IPS DF 6.9 (cell line): ENCODE measurements at places on chromosomes 1 and 21.

DNA sequence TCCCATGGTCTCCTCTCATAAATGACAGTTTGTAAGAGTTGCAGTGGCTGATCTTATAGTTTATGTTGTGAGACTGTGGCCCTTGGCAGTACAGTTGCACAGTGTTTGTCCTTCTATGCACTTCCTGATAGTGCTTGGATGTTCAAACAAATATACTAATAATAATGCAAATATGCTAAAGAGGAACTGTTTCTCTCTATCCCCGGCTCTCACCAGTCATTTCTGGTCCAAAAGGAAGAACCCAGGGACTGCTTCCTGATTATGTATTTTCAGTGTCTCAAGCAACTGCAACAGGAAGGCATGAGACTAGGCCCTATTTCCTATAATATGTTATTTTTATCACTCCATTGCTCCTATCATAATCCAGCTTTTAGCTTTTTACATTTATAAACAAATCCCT is 17.0 kb upstream of the SUCO start:
- H3K27ac ChIP-seq = no peak overlapping the region
- no peaks in the 10 kb centered on the region for H3K4me1 ChIP-seq
- no peaks in the 10 kb centered on the region for H3K27me3 ChIP-seq
- H3K36me3 ChIP-seq = no peaks in the 10 kb centered on the region
- no peak for DNase-seq

DNA sequence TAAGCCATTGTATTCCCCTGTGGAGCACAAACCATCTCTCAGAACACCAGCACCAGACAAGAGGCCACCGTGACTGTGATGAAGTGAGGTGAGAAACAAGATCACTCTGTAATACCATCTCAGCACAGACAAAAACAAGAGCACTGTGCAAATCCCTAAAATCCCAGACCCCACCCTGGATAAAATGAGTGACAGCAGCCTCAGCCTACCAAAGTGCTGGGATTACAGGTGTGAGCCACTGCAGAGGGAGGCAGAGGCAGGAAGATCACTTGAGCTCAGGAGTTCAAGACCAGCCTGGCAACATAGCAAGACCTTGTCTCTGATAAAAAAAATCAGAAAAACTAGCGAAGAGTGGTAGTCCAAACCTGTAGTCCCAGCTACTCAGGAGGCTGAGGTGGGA is 23.4 kb downstream of the SLC30A10 start:
- no peaks in the 10 kb centered on the region for H3K36me3 ChIP-seq
- no peaks in the 10 kb centered on the region for H3K27me3 ChIP-seq
- no peak for DNase-seq
- H3K27ac ChIP-seq = no peak overlapping the region
- no peaks in the 10 kb centered on the region for H3K4me1 ChIP-seq

DNA sequence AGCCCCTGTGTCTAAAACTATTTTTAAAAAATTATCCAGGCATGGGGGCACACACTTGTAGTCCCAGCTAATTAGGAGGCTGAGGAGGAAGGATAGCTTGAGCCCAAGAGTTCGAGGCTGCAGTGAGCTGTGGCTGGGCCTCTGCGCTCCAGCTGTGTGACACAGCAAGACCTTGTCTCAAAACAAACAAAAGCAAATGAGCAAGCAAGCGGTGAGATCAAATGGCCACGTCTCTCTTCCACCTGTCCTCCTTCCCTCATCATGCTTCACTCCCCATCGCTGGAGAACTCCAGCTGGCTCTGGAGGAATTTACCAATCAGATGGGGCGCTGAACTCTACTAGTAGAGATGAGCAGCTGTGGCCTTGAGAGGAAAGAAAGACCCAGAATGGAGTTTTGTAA is 14.0 kb upstream of the REN start:
- H3K4me1 ChIP-seq = no peaks in the 10 kb centered on the region
- no peaks in the 10 kb centered on the region for H3K27me3 ChIP-seq
- H3K4me3 ChIP-seq = no peak overlapping the region
- no peak overlapping the region for H3K27ac ChIP-seq

GRCh38 chr1:1799716-1800115 is 21.4 kb upstream of the NADK start:
- peaks cover 28% of the 10 kb centered on the region; the same call in 1 of the 2 replicates for H3K36me3 ChIP-seq
- H3K4me1 ChIP-seq = no peaks in the 10 kb centered on the region
- H3K4me3 ChIP-seq = no peak overlapping the region
- DNase-seq = no peak

- no peak overlapping the region for H3K27ac ChIP-seq
- H3K36me3 ChIP-seq = no peaks in the 10 kb centered on the region
- H3K27me3 ChIP-seq = no peaks in the 10 kb centered on the region
- no peak for DNase-seq
- H3K4me3 ChIP-seq = no peak overlapping the region
Measured at GRCh38 chr1:203673550-203674411, 47.1 kb downstream of the ATP2B4 start.

GRCh38 chr1:43056460-43056859 is 97.8 kb upstream of the SLC2A1 start:
- H3K4me3 ChIP-seq = no peak overlapping the region
- DNase-seq = no peak
- H3K36me3 ChIP-seq = no peaks in the 10 kb centered on the region
- no peaks in the 10 kb centered on the region for H3K27me3 ChIP-seq
- H3K4me1 ChIP-seq = peaks cover 3% of the 10 kb centered on the region; the same call in 1 of the 2 replicates
- H3K27ac ChIP-seq = no peak overlapping the region

DNA sequence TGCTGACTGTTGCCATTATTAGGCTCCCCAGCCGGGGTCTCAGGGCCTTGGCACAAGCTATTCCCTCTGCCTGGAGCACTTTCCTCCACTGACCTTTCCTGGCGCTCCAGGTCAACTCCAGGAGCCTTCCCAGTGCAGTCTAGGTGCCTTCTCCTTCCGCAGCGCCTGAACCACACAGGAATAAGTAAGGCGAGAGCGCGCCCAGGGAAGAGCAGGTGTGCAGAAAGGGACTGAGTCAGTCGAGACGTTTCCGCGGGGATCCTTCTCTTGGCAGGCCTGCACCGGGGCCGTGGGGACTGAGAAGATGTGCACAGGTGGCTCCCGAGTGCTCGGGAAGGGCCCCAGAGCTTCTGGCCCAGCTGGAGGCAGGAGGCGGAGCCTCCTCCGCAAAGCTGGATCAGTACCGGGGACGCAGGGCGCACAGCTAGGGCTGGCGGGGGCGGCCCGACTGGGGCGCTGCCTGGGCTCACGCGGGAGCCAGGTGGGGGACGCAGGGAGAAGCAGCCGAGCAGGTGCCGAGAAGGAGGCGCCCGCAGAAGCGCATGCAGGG is 765 bp upstream of the BMP8A start:
- H3K27me3 ChIP-seq = peaks cover 12% of the 10 kb centered on the region
- no peak for DNase-seq
- peak overlapping the region; percentile 57; the same call in 1 of the 2 replicates for H3K4me3 ChIP-seq
- no peak overlapping the region for H3K27ac ChIP-seq
- H3K4me1 ChIP-seq = no peaks in the 10 kb centered on the region; the same call in 1 of the 2 replicates

DNA sequence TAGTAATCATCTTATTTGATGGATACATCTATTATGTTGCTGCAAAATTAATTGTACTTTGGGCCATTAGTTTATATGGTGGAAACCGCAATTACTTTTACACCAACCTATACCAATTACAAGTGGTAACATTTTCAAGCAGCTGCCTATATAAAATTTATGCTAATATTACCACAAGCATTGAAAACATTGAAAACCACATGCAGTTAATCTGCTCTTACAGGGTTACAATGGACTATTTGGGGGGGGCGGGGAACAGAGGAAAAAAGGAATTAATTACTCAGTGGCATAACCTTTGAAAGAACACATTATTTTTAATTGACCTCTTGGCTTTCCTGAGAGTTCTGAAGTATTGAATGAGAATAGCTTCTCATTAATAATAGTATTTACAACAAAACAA is 1793.2 kb downstream of the NCAM2 start:
- no peaks in the 10 kb centered on the region for H3K27me3 ChIP-seq
- no peaks in the 10 kb centered on the region for H3K36me3 ChIP-seq
- no peak for DNase-seq
- H3K27ac ChIP-seq = no peak overlapping the region

- no peak overlapping the region for H3K27ac ChIP-seq
- H3K4me3 ChIP-seq = no peak overlapping the region
- no peaks in the 10 kb centered on the region for H3K27me3 ChIP-seq
- no peaks in the 10 kb centered on the region; the same call in 1 of the 2 replicates for H3K4me1 ChIP-seq
Measured at GRCh38 chr21:31360717-31361116, 16.7 kb upstream of the TIAM1 start.

- no peak for DNase-seq
- H3K4me1 ChIP-seq = no peaks in the 10 kb centered on the region
- H3K36me3 ChIP-seq = no peaks in the 10 kb centered on the region
- no peak overlapping the region for H3K27ac ChIP-seq
- H3K27me3 ChIP-seq = no peaks in the 10 kb centered on the region
Measured at GRCh38 chr21:17435565-17436543, 77.0 kb upstream of the CXADR start.

DNA sequence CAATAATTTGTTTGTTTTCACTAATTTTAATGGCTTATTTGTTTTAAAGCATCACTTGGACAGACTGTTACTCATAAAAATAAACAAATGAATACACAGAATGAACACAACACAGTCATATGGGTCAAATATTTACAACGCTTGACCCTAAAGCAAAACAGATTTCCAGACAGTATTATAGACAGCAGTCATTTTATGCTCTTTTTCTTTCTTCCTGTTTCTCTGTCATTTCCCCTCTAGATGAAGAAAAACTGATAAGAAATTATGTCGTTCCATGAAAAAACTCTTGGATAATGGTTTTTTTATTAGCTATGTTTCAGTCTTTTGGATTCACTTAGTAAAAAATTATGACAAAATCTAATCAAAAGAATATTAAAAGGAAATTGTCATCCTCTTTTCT is 297.3 kb upstream of the NEGR1 start:
- H3K27me3 ChIP-seq = no peaks in the 10 kb centered on the region
- no peak overlapping the region for H3K27ac ChIP-seq
- DNase-seq = no peak
- no peaks in the 10 kb centered on the region for H3K36me3 ChIP-seq

- no peak overlapping the region for H3K4me3 ChIP-seq
- no peak for DNase-seq
- H3K27ac ChIP-seq = no peak overlapping the region
- H3K4me1 ChIP-seq = no peaks in the 10 kb centered on the region
Measured at GRCh38 chr21:21860888-21861287, 862.7 kb downstream of the NCAM2 start.

GRCh38 chr1:186022184-186022583 is 288.0 kb downstream of the HMCN1 start:
- no peaks in the 10 kb centered on the region for H3K4me1 ChIP-seq
- no peaks in the 10 kb centered on the region for H3K36me3 ChIP-seq
- H3K4me3 ChIP-seq = no peak overlapping the region
- H3K27ac ChIP-seq = no peak overlapping the region

DNA sequence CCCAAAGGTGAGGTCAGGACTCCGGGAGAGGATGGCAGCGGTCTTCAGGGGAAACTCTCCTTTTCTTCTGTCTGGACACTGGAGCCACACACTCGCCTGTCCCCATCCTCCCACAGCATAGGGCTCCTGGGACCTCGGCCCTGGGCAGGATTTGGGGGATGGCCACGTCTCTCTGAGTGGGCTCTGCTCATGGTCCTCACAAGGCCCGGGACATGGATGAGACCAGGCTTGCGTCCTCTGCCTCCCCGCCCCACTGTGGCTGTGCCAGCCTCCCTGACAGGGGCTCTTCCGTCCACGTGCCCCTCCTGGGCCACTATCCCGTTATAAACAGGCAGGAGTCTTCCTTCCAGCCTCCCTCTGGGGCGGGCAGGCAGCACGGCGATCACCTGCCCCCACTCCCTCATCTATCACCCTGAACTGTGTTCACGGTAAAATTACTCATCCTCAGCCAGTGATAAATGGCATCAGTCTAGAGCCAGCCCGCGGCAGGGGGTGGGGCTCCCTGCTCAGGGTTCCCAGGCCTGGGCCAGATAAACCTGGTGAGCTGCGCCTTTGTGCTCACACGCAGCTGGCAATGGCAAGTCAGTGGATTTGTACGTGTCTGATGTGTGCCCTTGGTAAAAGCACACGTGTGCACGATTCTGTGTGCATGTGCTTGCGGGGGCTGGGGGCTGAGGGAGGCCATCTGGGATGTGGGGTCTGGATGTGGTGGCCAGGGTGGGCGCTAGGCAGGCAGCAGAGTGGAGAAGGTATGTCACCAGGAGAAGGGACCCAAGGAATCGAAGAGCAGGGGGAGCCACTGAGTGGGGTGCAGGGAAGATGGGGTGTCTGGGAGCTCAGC is 12.6 kb upstream of the SAMD11 start:
- DNase-seq = no peak
- no peaks in the 10 kb centered on the region for H3K36me3 ChIP-seq
- no peak overlapping the region for H3K27ac ChIP-seq
- no peak overlapping the region for H3K4me3 ChIP-seq

- H3K4me3 ChIP-seq = no peak overlapping the region
- H3K27ac ChIP-seq = no peak overlapping the region
- no peaks in the 10 kb centered on the region for H3K36me3 ChIP-seq
- H3K4me1 ChIP-seq = peaks cover 6% of the 10 kb centered on the region; the same call in 1 of the 2 replicates
Measured at GRCh38 chr1:226647719-226648118, 91.4 kb downstream of the ITPKB start.

DNA sequence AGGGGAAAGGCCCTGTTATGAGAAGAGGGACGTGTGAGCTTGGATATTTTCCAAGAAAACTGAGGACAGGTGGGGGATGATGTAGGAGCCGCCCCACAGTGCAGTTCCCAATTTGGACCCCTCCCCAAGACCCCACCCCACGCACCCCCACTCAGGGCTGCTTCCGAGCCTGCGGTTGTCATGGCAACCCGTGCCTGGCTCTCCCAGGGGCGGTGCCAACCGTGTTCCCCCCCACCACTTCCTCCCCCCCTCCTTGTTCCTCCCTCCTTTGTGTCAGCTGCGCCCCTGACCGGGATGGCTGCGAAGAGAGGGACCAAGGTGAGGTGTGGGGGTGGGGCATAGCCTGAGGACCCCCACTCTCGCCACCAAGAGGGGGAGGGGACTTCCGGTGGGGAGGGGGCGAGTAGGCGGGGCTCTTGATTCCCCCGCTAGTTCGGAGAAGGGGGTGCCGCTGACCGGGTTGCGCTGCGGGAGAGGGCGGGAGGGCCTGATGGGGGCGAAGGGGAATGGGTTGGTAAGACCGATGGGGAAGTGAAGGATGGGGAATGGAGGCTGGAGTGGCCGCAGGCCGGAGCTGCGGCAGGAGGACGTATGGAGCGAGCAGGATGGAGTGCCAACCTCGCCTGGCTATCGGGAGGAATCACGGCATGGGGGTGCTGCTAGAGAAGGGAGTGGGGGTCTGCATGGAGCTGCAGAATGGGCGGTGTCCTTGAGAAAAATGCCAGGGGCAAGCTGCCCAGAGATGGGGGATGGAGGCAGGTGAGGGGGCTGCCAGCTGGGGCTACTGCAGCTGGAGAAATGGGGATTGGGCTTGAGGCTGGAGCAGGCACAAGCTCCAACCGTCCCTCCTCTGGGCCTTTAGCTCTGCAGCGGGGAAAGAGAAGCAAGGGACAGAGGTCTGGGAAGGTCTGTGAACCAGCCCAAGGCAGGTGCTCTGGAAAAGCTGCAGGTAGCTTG is 953 bp downstream of the TRIM46 start:
- H3K27me3 ChIP-seq = no peaks in the 10 kb centered on the region
- H3K4me3 ChIP-seq = peak overlapping the region; percentile 62; the same call in 1 of the 2 replicates
- no peak overlapping the region for H3K27ac ChIP-seq
- H3K36me3 ChIP-seq = peaks cover 28% of the 10 kb centered on the region

- H3K4me1 ChIP-seq = peaks cover 3% of the 10 kb centered on the region; the same call in 1 of the 2 replicates
- H3K36me3 ChIP-seq = no peaks in the 10 kb centered on the region
Measured at GRCh38 chr1:56821462-56821797, 2.2 kb upstream of the FYB2 start.
